ENCODE measurements at places on chromosomes 4 and X.

DNA sequence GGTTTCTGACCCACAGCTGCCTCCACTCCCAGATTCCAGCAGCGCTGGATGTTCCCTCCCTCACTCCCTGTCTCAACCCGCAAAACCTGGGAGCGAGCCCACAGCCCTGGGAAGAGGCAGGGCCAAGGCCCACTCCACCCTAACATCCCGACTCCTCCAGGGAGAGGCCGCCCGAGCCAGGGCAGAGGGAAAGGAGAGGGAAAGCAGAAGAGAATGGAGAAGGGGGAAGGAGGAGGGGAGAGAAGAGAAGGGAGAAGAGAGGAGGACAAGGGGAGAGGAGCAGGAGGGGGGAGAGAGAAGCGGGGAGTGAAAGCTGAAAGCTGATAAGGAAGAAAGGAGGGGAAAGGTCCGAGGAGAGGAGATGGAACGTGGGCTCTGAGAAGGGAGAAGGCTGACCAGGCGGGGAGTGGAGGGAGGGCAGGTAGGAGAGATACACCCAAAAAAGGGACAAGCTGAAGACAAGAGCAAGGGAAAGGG lies 120.2 kb upstream of the PJA1 start:
- no peak for DNase-seq

- DNase-seq: no peak
Observed at GRCh38 chr4:73070074-73070390, 516 bp upstream of the COX18 start.

GRCh38 chr4:18294846-18295245 lies 273.3 kb upstream of the LCORL start:
- no peak for DNase-seq

- no peak for DNase-seq
Observed at GRCh38 chr4:101711590-101712260, 78.8 kb upstream of the BANK1 start.

All from activated naive CD8-positive, alpha-beta T cell treated with anti-CD3 and anti-CD28 coated beads for 36 hours (primary cell).